Caki2 (cell line): ENCODE measurements at places on chromosomes 7 and 10.

GRCh38 chr10:77738496-77739158, 101.0 kb upstream of the KCNMA1 start:
- no peak for DNase-seq

- DNase-seq = no peak
Observed at GRCh38 chr7:138545123-138545522, 85.1 kb downstream of the TRIM24 start.

DNA sequence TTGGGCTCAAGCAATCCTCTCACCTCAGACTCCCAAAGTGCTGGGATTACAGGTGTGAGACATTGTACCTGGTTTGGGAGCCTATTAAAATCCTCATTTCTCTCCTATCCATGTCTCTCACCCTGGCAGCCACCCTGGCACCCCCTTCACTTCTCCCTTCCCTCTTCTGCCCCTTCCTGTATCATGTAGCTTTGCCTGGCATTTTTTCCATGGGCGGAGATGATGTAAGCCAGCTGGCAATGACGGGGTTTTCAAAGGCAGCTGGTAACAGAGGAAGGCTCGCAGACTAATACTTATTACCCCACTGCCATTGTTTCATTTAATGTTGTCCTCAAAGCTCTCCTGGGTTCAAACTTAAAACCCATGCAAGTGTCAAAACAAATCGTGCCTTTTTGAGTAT, 61.9 kb downstream of the RGS10 start:
- DNase-seq = no peak

DNA sequence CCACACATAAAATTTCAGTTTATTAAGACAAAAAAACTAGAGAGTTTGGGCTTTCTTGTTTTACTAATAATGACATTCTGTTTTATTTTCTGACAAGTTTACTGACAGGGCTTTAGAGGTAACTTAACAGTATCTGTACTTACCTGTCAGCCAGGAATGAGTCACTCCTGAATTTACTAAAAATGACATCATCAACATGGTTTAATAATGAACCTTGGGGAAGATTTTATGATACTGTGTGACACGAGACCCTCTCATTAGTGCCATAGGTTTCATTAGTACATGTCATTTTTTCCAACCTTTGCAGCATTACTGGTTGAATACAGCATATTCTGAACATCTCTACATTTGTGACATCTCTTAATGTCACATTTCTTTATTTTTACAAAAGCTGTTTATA, 131.1 kb downstream of the KCND2 start:
- no peak for DNase-seq

- no peak for DNase-seq
Observed at GRCh38 chr10:51241461-51241860, 167.2 kb downstream of the PRKG1 start.

GRCh38 chr7:137953665-137954470, 48.0 kb downstream of the CREB3L2 start:
- peak; percentile 92 for DNase-seq

GRCh38 chr10:111354859-111355258, 278.0 kb downstream of the ADRA2A start:
- no peak for DNase-seq

DNA sequence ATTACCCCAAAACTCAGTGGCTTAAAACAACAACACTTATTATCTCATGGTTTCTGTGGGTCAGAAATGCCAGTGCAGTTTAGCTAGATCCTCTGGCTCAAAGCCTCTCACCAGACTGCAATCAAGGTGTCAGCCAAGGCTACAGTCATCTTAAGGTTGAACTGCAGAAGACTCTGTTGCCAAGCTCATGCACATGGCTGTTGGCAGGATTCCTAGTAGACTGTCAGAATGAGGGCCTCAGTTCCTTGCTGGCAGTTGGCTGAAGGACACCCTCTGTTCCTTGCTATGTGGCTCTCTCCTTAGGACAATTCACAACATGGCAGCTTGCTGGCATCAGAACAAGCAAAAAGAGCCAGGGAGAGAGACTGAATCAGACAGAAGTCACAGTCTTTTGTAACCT, 34.7 kb downstream of the TOMM7 start:
- no peak for DNase-seq

- no peak for DNase-seq
Observed at GRCh38 chr7:66355756-66356155, 150.6 kb downstream of the TPST1 start.

GRCh38 chr10:103761075-103761920, 94.1 kb downstream of the SH3PXD2A start:
- no peak for DNase-seq

- no peak for DNase-seq
Observed at GRCh38 chr7:18580950-18581349, 85.4 kb downstream of the HDAC9 start.

DNA sequence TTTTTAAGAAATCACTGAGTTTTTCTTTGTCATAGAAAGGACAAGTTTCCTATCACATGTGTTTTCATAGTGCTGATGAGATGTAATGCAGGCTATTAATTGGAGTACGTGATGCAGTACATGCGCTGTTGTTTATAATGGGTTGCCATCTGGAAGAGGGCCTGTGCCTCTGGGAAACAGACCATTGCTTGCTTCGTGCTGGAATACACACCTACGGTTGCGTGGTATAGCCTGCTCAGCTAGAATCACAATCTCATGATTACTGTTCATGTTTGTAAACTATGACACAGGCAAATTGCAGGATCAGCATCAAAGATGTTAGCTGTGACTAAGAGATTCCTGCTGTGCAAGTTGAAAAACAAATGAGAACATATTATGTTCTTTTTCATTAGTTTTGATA, 107.2 kb upstream of the STEAP1B start:
- DNase-seq = no peak

- DNase-seq = no peak
Observed at GRCh38 chr10:46307281-46308112, 20.7 kb downstream of the ANTXRL start.
